ENCODE measurements at places on chromosomes 7 and 10.

DNA sequence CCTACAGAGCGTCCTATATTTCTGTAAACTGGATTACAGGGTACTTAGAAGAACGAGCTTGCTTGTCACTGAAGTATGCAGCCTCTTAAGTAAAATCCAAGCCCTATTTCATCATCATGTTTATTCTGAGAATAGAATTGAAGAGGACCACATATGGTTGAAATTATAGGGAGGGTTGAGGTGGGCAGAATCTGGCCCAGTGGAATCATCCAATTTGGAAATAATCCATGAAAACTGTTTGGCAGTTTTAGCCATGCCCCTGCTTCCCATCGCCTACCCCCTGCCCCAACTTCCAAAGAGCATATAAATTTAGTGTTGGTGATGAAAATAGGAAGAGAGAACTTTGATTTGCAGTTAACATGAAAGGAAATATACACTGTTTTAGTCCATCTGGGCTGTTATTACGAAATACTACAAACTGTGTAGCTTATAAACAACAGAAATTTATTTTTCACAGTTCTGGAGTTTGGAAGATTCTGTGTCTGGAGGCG is 150.4 kb downstream of the PRKG1 start:
- DNase-seq, result no peak

DNA sequence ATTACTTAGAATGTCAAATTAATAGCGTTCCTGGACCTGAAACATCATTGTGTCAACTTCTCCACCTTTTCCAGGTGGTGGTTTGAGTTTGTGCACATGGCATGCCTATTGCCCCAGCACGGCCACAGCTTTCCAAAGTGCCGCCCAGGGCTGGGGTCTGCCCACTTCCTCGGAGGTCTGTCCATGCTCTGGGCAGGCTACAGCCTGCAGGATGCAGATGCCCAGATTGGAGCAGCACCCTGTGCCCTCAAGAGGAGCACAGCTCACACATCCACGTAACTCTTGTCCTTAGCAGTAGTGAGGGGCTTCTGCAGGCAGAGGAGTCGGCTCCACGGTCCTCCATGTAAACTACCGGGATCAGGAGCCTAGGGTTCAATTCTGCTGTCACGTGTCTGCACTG is 238.6 kb downstream of the EBF3 start:
- no peak for DNase-seq

GRCh38 chr7:55198634-55199392 is 166.3 kb upstream of the LANCL2 start:
- no peak for DNase-seq

DNA sequence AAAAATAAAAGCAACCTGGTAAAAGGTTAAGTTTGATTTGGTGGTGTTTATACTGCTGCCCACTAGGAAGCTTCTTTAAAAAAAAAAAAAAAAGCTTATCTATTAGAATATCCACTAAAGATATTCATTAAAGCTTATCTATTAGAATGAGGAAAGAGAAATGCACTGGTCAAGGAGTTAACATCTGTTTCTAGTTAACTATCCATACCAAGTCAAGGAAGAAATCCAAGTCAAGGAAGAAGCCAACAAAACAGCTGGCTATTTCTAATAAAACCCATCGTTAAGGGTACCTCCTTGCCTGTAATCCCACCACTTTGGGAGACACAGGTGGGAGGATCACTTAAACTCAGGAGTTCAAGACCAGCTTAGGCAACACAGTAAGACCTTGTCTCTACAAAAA is 82.6 kb downstream of the JMJD1C start:
- DNase-seq, result no peak

- no peak for DNase-seq
These were observed 164.0 kb downstream of the FANK1 start for GRCh38 chr10:126060261-126060931.

- DNase-seq, result no peak
These were observed 132.7 kb downstream of the JCAD start for GRCh38 chr10:29926693-29927048.

DNA sequence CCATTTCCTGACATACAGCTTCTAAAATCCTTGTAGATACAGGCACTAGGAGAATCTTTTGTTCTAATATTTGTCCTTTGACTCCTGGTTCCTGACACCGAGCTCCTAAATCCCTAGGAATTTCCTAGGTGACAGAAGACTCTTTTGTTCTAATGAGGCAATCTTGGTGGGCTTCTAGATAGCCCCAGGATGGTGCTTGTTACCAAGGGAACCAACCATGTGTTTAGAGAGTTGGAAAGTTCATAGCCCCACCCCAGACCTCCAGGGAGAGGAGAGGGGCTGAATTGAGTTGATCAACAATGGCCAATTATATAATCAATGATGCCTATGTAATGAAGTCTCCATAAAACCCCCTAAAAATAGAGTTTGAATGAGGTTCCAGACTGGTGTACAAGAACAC is 145.1 kb downstream of the JMJD1C start:
- no peak for DNase-seq

DNA sequence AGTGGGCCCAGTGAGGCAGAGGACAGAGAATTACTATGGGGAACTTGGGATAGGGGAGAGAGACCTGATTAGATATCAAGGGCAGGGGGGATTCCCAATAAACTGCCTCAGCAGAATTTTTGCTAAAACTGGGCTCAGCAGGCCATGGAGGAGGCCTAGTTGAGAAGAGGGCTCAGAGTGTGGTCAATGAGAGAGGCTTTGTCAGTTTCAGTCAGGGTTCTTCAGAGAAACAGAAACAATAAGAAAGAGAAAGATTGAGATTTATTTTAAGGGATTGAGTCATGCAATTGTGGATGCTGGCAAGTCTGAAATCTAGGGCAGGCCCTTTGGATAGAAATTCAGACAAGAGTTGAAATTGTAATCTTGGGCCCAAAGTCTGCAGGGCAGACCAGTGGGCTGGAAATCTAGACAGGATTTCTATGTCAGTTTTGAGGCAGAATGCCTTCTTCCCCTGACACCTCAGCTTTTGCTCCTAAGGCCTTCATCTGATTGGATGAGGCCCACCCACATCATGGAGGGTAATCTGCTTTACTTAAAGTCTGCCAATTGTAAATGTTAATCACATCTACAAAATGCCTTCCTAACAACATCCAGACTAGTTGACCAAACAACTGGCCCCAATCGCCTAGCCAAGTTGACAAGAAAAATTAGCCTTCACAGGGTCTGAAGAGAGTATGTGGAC is 33.5 kb upstream of the CCSER2 start:
- no peak for DNase-seq

- peak; percentile 71 for DNase-seq
These were observed 456 bp downstream of the PGAM2 start for GRCh38 chr7:44064791-44065430.

GRCh38 chr10:70054902-70055301 is 2.3 kb downstream of the MACROH2A2 start:
- no peak for DNase-seq

DNA sequence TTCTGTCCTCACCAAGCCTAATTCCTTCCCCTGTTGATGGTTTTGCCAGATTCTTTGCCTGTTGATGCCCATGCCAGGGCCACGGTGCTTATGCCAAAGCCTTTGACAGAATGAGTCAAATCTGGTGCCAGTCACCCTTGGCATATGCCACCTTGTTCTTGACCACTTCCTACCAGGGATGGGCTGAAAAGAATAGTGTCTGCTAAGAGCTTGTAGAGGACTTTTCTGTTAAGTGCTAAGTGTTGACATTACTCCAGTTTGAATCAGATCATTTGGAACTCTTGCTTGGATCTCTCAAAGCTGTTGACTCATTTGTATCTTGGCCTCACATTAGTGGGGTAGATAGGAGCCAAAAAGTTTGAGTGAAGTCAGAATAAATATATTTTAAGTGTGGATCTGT is 661.2 kb downstream of the AUTS2 start:
- DNase-seq, result no peak

DNA sequence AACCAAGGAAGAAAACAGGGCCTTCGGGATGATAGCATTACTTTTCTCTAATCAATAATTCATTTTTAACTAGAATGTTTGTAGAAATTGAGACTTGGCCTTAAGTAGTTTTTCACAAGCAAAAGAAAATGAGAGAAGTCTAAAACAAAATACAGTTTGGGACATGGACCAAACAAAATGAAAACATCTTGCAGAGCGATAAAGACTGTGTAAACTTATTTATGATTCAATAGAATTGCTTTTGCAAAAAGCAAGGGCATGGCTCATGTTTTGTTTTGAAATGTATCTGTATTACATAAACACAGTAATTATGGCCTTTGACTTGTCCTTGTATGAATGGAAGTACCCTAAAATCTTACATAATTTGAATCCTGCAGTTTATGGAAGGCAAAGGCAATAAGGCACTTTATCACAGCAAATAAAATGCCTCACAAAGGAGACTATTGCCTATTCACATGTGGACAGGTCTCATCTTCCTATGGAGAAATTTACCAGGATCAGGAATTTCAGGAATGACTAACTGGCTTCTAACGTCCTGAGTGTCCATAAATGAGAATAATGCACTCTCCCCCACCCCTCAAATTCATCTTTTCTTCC is 295.2 kb downstream of the PTEN start:
- no peak for DNase-seq

GRCh38 chr7:137903382-137904169 is 56.8 kb upstream of the DGKI start:
- no peak for DNase-seq

- no peak for DNase-seq
These were observed 17.3 kb upstream of the SAMD9L start for GRCh38 chr7:93165447-93165846.

DNA sequence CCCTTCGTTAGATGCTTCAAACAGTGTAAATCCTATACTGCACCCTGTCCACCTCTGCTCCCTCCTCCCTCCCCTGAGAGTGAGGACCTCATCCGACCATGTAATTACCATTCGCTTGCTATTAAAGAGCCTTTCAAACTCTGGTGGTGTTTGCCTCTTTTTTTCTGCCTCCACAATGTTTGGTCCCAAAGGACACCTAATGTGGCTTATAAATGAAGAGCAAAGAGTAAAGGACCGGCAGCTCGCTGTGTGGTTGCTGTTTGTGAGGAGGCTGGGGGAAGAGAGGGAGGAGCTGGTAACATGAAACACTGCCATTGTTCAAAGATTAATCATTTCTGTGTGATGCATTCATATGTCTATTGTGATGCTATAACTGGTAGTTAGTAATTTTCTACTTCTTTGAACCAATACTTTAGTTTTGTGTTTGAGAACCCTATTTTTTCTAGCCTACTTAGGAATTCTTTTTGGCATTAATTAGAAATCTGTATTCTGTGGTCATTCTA is 27.9 kb downstream of the MTURN start:
- DNase-seq, result no peak

DNA sequence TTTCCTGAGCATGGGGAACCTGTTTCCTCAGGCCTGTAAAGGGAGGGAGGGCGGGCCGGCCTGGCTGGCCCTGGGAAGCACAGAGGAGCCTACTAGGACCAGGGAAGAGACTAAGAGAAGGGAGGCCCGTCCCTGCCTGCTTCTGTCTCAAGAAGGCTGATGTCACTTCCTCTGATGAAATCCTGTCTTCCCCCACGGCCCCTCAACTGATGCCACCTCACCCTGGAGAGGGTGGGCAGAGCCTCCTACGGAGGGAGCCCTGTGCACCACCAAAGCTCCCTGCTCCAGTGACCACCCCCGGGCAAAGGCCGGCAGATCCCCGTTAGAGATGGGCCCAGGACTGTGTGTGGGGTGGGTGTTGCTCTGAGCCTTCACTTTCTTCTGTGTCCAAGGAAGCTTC is 1.0 kb upstream of the PILRA start:
- peak; percentile 84 for DNase-seq

DNA sequence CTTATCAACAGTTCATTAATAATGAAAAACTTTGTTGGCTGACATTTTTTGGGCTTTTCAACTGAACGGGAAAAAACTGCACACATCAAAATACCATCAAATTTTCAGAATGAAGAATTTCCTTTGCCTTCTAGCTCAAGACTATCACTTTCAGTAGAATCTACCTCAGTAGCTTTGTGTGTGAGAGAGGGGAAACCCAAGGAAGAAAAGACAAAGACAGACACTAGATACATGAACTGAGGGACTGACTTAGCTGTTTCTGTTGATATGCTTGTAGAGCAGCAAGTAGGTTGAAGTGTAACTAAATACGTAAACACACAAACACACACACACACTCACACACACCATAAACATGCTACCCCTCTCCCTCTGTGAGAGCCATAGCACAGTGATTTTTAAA is 257.1 kb downstream of the CDK14 start:
- no peak for DNase-seq

DNA sequence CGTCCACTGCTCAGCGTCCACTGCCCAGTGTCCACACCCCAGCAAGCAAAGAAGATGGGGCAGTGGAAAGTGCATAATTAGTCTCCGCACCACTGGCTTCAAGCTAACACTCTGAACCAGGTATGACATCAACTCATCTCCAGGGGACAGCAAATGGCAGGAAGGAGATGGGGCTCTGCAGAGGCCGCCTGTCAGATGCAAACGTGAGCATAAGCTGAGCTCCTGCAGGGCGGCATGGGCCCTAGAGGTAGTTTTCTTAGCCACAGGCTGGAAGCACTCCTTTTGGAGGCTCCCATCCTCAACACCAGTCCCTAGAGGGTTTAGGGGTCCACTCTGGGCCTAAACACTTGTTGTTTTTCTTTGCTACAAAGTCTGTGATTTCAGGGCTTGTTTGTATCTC is 335.8 kb upstream of the MKI67 start:
- DNase-seq, result no peak

DNA sequence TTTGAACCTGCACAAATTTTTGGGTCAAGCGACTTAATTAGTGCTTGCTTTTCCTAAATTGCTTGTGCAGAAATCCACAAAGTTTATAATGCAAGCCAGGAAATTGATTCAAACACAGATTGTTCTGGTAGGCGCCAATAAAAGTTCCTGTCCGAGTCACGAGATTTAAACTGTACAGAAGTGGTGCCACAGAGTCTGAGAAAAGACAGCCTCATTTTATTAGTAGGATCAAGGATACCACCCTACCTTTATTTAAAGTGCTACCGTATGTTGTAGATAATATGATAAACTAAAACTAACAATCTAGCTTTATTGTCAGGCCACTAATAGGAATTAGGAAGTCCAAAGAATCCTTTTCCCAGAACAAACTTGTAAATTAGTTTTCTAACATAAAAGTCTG is 696.7 kb downstream of the TNS3 start:
- no peak for DNase-seq

- no peak for DNase-seq
These were observed 234.4 kb downstream of the TEX36 start for GRCh38 chr10:125448596-125448995.

DNA sequence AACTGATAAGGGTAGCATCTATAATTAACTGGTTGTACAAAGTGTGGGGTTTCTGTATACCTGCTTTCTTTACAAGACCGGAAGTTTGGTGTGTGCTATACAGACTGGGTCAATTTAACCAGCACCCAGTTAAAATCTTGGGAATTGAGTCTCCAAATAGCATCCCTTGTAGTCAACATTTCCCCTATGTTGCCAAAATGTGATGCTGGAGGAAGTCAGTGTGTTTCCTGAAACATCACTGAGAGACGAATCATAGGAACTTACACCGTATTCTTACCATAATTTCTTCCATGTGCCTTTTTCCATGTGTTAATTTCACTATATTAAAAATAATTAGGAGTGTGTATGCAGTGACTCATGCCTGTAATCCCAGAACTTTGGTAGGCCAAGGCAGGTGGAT is 1.7 kb downstream of the AKR1C4 start:
- no peak for DNase-seq

GRCh38 chr7:45573661-45574415 is at the start of gene ADCY1:
Gene ADCY1 (plus strand): TSS chr7:45574368. CDS start chr7:45574544, 176 bp downstream.
- peak; percentile 63 for DNase-seq

GRCh38 chr7:105979405-105979804 is 16.3 kb downstream of the CDHR3 start:
- no peak for DNase-seq
